ENCODE measurements at places on chromosomes 2 and 18.

DNA sequence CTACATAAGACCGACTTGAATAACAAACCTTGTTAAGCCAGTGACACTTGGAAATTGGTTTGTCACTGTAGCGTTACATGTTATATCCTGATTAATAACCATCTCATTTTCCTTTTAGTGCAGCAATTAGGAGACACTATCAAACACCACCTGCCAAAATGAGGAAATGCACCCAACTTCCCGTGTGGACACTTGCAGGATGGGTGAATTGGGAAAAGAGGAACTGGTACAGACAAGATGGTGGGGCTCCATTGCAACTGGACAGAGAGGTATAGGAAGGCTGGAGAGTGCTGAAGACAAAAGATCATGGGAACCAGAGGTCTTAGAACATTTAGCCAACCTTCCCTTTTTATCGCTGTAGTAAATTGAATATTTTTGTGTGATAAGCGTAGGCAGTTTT, 816.3 kb upstream of the HS6ST1 start:
- no peak for DNase-seq

DNA sequence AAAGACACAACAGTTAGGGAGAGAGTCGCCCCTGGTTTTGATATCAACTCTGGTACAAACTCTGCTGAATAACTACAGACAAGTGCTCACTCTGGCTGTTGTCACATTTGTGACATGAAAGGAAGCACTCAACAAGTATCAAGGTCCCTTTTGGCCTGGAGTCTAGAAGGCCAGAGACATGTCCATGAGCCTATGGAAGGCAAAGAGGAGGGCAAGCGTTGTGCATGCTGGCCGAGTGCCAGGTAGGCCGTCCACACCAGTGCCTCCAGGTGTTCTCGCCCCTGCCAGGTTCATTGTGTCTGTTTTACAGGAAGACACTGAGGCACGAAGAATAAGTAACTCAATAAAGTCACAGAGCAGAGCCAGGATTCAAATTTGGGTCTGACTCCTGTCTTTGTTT, 21.1 kb downstream of the ILKAP start:
- DNase-seq, result no peak

DNA sequence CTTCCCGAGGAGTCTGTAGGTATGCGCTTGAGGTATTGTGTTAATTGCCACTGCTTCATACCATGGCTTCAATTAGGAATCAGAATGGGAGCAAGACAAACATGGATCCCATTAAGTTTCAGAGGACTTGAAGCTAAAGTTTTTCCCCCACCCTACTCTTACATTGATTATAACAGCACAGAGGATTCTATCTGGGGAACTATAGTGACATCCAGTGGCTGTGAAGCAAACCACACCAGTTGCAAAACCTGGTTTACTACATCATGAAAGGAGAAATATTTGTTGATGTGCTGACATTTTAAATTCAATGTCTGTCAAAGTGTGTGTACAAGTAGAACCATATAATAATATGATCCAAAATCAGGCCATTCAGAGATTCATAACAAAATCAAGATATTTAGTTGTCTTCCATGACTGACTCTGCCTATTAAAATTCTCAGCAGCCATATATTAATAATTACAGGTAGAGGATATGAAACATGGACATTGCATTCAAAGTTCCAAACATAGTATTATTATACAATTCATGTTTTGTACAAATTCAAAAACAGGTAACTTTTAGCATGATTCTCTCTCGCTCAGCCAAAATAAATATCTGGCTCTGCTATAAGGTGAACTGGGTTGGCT, 82.9 kb downstream of the GRB14 start:
- no peak for DNase-seq

GRCh38 chr2:40454321-40454720, 2.4 kb upstream of the SLC8A1 start:
- DNase-seq, result no peak

DNA sequence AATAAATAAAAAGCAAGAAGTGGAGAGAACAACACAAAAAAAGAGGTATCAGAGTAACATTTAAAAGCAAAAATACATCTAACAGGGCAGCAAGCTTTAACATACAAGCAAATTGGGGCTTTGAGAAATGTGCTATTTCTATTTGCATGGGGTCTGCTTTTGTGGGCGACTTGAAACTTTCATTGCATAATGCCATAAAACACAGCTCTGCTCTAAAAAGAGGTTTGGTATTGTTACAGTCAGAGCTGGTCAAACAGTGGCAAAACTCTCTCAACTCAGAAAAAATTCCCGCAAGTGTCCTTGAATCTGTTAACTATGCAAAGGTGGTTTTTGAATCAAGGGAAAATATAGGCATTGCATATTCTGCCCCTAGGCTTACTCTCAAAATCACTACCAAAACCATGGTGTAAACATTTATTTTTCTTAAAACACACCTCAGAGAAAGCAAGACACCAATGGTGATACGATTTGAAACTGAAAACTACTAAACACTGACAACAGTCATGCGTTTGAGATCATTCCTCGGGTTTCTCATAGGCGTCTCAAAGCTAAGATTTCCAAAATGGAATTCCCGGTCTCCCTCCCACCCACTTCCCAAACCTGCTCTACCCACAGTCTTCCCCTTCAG, 45.5 kb downstream of the RNF152 start:
- DNase-seq, result no peak

DNA sequence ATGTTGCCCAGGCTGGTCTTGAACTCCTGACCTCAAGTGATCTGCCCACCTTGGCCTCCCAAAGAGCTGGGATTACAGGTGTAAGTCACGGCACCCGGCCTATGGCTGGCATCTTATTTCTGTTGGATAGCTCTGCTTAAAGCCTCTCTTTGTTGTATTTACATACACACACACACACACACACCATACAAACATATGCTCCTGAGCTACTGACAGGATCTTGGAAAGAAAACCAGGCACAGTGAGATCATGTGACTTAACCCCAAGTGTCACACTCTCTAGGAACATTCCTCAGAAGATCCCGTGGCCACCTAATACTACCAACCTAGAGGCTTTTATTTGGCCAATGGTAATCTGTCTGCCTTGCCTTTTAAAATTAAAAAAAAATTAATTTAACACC, 85.1 kb upstream of the HAAO start:
- no peak for DNase-seq

GRCh38 chr2:174122185-174122584, 126.1 kb downstream of the OLA1 start:
- no peak for DNase-seq

DNA sequence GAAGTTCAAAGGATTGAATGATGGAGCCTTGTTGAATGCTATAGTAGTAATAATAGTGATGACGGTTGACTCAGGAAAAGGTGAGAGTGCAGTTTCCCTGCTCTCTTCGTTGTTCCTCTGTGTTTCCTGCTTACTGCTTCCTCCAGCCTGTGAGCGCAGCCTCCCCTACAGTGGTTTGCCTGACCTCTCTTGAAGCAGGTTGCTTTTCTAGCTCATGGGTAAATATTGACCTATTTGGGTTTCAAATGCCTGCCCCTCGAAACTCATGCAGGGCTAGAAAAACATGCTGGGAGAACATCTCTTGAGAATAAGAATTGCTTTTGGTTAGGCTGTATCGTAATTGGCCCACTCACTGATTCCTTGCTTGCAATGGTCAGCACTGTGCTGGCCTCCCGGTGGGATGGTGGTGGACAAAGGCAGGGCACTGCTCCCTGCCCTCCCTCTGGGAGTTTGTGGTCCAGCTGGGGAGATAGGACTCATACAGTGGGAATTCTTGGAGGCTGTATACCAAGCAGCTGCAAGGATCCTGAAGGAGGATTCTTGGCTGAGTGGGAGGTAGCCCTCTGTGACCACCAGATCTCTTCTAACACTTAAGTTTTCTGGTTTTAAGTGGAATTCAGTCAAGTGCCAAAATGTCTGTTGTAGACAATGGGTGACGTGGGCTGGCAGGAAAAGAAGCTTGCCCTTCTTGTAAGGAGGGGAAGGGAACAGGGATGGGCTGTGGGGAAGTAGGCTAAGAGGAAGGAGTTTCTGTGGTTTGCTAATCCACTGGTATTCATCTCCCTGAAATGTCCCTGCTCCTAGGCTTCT, 5.4 kb upstream of the RNF181 start:
- DNase-seq, result no peak

Data from activated CD4-positive, alpha-beta T cell treated with anti-CD3 and anti-CD28 coated beads for 4 hours (primary cell).